ENCODE measurements at places on chromosomes 3 and 15.

DNA sequence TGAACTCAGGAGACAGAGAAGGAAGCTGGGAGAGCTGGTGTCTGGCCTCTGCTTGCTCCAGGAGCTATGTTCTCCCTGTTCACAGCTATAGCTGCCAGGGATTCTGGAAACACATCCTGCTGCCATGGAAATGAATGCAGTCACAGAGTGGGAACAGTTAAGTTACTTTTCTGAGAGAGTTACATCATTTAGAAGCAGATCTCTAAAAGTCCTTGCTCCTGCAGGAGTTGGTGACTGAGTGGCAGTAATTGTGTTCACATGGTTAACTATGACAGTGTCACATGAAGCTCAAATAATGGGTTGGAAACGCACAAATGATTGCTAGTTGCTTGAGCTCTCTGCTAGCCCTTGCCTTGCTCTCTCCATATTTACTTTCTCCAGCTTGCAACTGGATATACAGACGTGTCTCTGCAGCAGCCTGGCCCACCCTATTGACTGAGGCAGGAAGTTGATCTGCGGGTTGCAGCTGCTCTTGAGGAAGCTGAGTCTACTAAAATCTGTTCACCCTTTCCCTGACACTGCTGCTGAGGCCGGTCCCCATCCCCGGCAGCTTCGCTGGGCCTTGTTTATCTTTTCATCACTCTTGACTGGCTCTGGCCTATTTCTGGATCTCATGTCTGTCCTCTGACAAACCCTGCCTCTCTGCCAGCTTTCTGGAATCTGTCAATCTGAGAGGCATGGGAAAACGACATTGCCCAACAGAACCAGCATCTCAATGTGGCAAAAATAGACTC is 16.7 kb upstream of the ISLR start:
- DNase-seq, result peak; percentile 28

GRCh38 chr3:71072287-71072686 is 511.2 kb downstream of the FOXP1 start:
- DNase-seq, result no peak

GRCh38 chr15:49041426-49041825 is 4.8 kb downstream of the SECISBP2L start:
- no peak for DNase-seq

GRCh38 chr3:136932978-136933772 is 24.6 kb upstream of the IL20RB start:
- no peak for DNase-seq

Measured in GM13977 (cell line).